ENCODE measurements at places on chromosomes 4 and X.

- DNase-seq: no peak
These were observed 76.2 kb upstream of the TEX13D start for GRCh38 chrX:124256216-124256615.

DNA sequence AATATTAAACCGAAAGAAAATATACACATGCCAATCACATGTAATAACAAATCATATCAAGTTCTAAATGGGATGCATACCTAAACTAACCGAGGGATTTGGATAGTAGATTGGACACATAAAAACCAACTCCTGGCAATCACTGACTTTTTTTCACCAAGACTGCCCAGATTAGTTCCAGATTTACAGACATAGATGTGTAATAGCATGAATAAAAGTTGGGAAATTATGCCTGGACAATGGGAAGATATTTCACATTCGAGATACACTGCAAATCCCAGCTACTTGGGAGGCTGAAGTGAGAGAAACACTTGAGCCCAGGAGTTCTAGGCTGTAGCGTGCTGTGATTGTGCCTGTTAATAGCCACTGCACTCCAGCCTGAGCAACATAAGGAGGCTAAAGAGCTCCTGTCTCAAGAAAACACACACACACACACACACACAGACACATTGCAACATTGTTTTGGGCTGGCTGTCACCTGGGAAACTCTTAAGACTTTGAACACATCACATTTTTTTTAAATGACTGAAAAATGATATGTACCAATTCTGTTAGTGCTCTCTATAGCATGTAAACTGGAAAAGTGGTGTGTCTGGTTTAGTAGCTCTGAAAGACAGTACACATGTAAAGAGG, 5.7 kb downstream of the RAB40A start:
- DNase-seq: no peak

- no peak for DNase-seq
These were observed 200.0 kb downstream of the PDHA2 start for GRCh38 chr4:96039803-96040436.

DNA sequence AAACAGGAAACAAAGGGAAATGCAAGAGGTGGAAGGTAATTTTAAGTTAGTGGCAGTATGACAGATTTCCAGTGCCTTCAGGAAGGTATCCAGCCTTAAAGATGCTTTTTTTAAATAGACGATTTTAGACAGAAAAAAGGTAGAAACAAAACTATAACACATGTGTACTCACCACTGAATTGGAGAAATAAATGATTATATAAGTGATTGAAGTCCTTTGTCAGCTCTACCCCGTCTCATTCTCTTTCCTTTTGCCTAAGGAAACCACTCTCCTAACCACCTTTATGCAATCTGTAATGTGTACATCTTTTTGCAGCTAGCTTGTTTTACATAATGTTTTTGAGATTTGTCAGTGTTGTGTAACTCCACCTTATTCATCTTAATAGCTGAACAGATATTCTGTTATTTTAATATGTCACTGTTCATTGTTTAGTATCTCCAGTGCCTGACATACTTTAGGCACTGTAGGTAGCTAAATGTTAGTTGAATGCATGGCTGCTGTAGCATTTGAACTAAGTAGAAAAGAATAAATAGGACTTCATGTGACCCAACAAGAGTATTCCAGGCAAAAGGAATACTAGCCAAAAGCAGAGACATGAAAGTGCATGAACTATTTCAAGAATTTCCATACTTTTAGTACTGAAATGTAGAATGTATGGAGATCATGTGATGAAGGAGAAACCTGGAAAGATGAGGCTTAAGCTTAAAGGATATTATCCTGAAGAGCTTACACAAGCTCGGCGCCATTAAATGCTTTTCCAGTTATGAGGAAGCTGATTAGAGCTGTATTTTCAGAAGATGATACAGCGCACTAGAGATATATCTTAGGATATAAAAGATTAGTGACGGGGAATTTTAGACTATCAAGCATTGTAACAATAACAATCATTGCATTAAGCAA, 865 bp downstream of the FAM200B start:
- DNase-seq: no peak

DNA sequence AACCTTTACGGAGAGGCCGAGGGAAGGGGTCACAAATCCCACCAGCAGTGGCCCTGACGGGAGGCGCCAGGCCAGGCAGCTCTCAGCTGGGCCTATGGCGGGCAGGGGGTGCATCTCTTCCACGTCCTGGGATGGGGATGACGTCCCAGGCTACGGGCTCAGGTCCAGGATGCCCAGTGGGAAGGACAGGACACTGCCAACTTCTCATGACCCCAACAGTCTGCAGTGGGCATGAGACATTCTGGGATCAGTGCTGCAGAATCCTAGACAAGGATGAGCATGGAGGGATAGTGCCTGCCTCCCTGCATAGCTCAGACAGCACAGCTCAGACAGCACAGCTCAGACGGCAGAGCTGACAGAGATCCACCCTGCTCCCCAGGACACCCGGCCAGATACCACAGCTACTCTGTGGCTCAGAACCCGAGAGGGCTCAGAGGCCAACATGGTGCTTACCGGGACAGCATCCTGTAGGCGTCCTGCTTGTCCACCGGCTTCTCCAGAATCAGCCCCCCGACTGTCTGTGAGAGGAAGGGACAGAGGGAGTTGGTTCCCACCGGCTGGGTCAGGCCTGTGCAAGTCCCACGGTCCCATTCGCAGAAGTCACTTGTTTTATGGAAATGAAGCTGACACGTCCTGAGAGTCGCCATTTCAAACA, 17.3 kb downstream of the ASMTL start:
- DNase-seq: no peak

DNA sequence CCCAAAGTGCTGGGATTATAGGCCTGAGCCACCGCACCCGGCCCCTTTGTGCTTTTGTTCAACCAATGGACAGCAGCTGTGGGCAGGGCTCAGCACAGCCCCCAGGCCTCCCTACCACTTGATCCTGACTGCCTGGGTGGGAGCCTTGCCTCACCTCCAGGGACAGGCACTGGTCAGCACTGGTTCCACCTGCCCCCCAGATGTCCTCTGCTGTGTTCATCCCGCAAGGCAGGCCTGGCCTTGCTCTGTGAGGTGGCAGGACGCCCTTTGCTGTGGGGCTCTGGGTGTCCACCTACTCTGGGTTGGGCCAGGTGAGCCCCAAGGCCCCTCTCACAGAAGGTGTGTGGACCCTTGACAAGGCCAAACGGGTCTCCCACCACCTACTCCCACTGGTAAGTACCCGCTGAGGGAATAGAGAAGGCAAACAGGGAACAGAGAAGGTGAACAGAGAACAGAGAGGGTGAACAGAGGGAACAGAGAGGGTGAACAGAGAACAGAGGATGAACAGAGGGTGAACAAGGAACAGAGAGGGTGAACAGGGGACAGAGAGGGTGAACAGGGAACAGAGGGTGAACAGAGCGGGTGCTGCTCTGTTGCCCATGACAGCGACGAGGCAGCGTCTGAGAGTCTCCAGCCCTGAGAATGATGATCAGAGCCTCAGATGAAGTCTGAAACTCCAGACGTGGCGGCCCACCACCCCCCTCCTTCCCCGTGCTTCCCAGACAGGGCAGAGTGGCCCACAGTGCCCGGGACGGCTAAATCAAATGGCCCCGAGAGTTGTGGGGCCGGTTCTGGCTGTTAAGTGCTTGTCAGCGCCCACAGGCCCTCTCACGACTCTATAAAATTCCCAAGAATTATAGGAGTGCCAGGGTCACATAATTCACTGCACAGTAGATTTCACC, 55.0 kb upstream of the NKX1-1 start:
- no peak for DNase-seq

DNA sequence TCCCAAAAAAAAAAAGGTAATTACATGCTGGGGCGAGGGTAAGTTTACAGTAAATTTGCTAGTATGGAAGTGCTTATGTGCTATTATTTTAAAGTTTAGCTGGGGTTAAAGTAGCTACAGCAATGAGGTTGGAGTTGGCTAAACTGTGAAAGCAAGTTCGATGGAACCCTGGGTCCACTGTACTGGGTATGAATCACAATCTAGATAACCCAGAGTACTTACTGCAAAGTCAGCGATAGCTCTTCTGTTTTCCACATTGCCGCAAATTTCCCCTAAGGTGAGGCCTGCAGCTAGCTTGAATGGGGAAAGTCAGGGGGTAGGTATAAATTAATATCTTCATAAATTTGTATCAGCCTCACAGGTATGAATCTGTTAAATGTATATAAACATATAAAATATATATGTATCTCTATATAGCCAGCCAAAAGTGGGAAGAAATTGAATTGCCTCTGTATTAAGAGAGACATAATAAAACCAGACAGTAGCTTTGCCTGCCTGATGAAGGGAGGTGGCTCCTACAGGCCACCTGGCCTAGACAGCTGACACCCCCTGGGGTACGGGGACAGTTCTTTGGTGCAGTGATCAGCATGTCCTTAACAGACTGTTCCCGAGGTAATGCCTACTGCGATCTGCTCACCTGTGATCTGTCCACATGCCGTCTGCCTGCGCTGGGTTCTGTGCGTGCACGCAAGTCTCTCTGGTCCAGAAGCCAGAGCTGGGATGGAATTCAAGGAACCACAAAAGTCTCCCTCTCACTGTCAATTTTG, 30.6 kb downstream of the CLRN2 start:
- peak; percentile 10 for DNase-seq

- no peak for DNase-seq
These were observed 151.2 kb downstream of the MGST2 start for GRCh38 chr4:139816856-139817255.

DNA sequence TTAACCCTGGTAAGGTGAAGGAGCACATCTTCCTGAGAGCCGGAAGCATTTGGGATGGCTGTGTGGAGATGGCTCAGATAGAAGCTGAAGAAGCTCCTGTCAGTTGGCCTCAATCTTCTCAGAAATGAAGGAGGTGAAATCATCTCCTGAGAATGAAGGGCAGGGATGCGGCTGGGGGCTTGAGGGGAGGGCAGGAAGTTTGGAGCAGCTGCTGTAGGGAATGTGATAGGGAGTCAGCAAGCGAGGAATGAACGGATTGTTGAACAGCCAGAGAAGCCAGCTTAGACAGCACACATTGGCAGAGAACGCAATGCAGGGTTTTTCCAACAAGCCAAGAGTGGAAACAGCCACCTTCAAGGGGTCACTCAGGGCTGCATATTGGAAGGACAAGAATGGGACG, 10.0 kb downstream of the KCNE5 start:
- no peak for DNase-seq

DNA sequence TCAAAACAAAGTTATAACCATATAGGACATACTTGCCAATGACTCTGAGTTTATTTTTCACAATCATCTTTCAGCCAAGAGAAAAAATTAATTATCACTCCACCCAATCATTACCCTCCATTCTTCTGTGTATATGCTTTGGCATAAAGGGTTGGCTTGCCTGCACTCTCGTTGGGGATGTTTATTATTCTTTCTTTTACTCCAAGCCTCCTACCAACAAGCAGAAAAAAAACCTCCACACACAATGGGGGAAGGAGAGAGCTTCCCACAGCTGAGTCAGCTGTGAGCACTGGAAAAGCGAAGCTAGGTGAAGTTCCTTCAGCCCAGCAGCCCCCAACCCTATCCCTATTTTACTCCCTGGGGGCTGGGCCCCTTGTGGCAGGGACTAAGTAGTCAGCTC, 1.5 kb downstream of the OPHN1 start:
- no peak for DNase-seq

GRCh38 chr4:94974773-94975172, 217.0 kb downstream of the BMPR1B start:
- no peak for DNase-seq

DNA sequence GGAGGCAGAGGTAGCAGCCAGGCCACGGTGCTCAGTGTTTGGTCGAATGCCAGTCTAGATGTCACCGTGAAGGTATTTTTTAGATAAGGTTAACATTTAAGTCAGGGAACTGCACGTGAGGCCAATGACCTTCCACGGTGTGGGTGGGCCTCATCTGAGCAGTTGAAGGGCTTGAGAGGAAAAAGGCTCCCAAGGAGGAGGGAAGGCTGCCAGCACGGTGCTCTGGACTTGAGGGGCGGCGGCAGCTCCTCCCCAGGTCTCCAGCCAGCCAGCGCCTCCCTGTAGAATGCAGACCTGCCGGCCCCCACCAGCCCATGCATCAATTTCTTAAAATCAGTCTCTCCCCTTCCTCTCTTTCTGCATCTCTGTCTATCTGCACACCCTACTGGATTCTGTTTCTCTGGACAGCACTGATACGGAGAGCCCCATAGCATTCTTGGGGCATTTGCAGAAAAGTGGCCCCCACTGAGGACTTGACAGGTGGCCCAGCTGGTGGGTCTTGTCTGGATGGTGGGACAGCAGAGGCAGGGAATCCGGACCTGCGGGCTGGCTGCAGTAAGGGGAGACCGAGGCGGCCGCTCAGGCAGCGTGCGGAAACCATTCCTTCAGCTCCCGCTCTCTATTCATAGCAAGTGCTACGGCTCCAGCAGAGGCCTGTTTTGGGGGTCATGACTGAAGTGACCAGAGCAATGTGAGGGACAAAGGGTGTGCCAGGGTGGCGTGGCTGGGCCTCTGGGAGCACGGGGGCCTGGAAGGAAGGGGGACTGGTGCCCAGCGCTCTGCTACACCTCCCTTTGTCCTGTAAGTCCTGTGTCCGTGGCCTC, 7.9 kb upstream of the RGS12 start:
- no peak for DNase-seq

DNA sequence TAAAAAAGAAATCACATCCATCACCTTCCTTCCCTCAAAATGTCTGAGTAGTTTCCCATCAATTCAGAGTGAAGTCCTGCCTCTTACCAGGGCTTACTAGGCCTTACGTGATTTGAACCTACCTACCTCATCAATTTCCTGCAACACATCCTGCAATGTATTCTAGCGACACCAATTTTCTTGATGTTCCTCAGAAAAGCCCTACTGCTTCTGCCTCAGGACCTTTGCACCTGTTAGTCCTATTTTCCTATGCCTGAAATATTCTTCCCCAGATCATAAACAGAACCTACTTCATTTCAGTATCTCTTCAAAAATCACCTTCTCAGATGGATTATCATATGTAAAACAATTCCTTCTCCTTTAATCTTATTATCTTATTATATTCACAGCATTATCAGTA, 52.8 kb downstream of the ZAR1 start:
- no peak for DNase-seq

DNA sequence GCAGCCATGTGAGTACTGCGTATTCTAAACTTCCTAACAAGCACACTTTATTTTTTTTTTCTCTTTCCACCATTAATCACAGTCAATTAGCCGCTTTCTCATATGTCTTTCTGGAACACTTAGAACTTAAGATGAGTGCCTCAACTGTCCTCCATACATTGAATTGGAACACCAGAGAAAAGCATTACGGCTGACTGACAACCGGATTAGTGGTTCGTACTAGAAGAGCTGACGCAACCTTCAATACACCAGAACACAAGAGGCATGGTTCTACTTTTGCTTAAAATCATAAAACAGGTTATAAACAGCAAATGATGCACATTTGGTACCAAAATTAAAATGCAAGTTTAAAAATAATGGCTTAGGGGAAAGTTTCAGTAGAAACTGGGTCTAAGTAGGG, 3.3 kb downstream of the TMEM47 start:
- DNase-seq: no peak

GRCh38 chr4:6633091-6633906, 7.2 kb upstream of the MRFAP1 start:
- peak; percentile 53 for DNase-seq

GRCh38 chrX:15546745-15547144, 46.1 kb downstream of the BMX start:
- no peak for DNase-seq

GRCh38 chr4:99668472-99668871, 10.8 kb upstream of the C4orf54 start:
- DNase-seq: no peak

Data from NCI-H345 (cell line).